ENCODE measurements at places on chromosomes 16 and 17. TPM values are rescaled to one million over a fixed set of nuclear protein-coding genes. Genes with fewer than 3 reads are reported as not detected.

GP1BA gene
- 0.10 TPM for total RNA-seq

- no peak for DNase-seq
These were observed 4.4 kb downstream of the SHBG start for GRCh38 chr17:7634384-7634783.

GRCh38 chr17:58513965-58514769 lies at the start of gene MTMR4:
Gene MTMR4, minus strand, starts transcription at chr17:58514638. Its CDS starts 231 bp downstream, at chr17:58514407.
- peak; percentile 61 for DNase-seq

- DNase-seq = peak; percentile 76
These were observed 47.5 kb downstream of the SLC6A2 start for GRCh38 chr16:55703003-55704001.

HES7 gene
- total RNA-seq = 0.10 TPM

NACA2 gene
- not detected for total RNA-seq

DNA sequence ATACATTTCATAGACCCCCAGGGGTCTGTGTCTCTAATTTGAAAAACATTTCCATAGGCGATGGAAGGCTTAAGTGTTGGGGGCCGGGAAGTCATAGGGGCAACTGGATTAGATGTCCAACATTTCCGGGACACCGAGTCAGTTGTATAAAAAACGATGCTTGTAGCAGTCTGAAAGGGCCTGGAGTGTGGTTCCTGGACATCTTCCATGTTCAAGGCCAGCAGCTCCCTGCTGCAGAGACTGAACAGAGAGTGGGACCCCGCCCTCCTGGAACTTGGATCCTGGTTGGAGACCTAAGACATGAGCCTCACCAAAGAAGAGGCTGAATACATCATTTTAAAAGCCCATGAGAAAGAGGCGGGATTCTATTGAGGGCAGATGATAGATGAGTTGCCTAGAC lies 82.0 kb upstream of the ZNF423 start:
- no peak for DNase-seq

CCDC40 gene
- total RNA-seq = 3.3 TPM

SPNS1 gene
- total RNA-seq = 16.5 TPM

MAPK7 gene
- total RNA-seq = 16.4 TPM

DNA sequence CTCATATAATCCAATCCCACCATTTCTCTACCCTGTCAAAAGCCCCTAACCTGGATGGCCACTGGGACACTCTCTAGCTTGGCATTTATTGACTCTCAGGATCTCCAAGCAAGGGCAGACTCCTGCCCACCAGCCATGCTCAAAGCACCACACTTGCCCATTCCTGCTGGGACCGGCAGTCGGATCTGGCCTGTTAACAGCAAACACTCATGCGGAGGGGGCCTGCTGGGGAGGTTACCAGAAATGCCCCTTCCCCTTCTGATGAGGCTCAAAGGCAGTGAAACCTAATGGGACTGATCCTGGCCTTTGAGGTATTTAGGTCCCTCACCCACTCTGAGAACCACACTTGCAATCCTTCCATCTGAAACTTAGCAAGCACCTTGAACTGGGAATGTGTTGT lies 6.5 kb upstream of the CCL1 start:
- no peak for DNase-seq

OTOA gene
- 0.10 TPM for total RNA-seq

ASPA gene
- total RNA-seq = 5.5 TPM

- no peak for DNase-seq
These were observed 29.7 kb downstream of the NME3 start for GRCh38 chr16:1741553-1742165.

TM4SF5 gene
- not detected for total RNA-seq

DNA sequence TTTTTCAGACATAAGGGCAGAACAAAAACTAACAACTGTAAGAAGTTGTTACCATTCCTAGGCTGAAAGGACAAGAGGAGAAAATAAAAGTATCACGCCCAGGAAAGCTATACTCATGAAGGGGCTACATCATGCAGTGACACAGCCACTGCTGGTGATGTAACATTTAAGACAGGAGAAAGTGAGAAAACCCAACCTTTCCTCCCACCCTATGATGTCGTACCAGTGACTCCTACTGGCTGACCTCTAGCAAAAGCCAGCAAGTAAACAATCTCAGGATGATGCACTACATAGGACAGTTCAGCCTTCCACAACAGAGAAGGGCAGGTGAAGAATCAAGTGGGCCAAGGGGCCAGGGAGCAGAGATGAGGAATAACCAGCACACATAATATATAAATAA lies 14.0 kb upstream of the OR1E2 start:
- DNase-seq = no peak

DNA sequence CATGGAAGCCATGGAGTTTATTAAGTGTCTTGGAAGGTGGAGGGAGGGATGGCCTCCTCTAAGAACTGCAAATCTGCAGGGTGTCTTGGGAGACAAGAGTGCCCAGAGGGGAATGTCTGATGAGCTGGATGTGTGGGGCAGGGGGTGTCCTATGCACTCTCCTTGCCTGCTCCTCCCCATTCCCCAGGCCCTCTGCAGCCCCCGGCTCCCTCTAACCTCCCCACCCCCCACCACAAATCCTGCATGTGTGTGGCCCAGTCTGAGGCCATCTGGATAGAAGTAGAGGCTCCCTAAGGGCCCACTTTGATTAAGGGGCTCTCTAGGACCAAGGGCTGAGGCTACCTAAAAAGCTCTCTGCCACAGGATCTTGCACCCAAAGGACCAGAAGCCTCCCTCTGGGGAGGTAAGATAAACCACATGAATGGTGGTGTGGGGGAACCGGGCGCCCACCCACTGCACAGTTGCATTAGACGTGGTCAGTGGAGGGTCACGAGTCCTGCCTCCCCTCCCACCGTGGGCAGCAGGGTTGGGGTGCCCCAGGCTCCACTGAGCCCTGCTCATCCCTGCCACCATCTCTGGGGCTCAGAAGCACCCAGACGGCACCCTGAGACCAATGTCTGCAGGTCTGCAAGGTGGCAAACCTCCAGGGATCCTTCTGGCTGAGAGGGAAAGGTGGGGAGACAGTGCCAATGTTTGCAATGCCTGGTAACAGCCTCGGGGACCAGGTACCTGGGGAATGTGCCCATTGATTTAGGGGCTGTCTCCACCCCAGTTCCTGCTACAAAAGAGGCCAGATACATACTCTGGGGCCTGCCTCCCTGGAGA lies 618 bp downstream of the AANAT start:
- DNase-seq = no peak

- DNase-seq = no peak
These were observed 436.8 kb downstream of the CA10 start for GRCh38 chr17:51721730-51722129.

FAM20A gene
- 4.7 TPM for total RNA-seq

DNA sequence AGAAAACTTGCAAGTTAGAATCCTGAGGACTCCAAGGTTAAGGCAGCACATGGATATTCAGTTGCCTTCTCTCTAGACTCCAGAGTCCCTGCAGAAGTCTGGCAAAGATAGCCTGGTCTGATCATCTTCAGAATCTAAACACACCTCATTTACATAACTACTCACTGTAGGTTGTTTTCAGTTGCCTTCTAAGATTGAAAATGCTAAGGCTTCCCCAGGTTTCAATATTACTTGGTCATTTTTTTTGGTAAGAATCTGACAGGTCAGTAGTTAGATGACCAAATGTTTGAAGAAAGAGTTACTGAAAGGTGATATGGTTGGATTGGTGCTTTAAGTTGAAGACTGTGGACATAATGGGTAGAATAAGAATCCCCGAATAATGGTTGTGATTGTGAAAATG lies 205.4 kb upstream of the KCNJ16 start:
- no peak for DNase-seq

RABEP2 gene
- 23.3 TPM for total RNA-seq

ZG16 gene
- not detected for total RNA-seq

DNA sequence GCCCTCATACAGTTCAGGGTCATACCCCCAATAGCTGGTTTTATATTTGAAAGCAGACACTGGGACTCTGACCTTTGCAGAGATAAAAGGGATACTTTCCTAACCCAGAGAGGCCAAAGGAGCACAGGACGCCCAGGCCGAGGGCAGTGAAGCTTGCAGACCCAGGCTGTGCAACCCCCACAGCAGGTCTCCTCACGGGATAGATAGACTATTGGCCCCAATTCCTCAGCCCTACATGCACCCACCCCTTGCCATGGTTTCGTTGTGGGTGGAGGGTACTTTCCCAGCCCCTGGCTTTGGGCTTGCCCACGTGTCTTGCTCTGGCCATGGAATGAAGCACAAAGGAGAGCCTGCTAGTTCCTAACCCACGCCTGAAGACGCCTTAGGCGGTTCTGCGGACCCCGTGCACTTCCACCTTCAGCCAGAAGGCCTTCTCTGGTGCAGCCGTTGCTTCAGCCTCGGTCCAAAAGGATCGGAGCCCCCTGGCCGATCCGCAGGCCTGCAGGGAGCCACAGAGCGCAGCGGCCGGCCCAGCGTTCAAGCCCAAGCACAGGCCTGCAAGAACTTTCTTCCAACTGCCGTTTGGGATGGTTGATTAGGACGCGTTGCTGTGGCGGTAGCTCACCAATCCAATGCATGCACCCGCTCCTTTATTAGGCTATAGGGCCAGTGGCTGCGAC lies 9.8 kb upstream of the BRCA1 start:
- DNase-seq = no peak

GRCh38 chr17:13154930-13155329 lies 137.1 kb upstream of the ELAC2 start:
- no peak for DNase-seq

DNA sequence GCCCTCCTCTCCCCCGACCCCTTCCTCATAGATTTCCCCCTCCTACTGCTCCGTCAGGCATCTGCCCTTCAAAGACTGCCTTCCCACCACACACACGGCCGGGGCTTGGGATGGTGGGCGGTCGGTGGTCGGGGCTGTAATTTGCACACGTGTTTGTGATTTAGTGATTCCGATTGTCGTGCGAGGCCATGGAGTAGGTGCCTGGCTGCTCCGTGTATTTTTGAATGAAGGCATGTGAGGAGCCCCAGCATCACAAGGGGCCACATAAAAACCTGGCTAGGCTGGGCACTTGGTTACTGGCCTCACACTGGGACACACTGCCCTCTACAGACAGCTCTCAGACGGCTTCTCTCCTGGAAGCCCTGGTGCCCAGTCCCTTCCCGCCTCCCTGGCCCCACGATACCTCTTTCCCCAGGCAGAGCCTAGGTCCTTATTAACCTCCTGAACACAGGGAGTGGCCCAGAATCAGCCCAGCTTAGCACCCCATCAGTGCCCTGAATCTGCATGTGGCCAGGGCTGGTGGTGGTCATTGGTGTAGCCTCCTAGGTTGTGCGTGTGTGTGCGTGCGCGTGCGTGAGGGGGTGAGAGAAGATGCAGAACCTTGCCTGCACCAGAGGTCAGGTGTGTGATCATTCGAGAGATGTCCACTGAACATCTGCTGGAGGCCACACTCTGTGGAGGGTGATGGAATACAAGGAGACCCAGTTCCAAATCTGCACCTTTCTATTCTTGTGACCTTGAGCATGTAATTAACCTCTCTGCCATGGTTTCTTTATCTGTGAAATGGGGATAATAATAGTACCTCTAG lies 1.3 kb upstream of the SOCS1 start:
- peak; percentile 57 for DNase-seq

GRCh38 chr17:63762161-63763078 lies 11.0 kb downstream of the CCDC47 start:
- DNase-seq = no peak

DNA sequence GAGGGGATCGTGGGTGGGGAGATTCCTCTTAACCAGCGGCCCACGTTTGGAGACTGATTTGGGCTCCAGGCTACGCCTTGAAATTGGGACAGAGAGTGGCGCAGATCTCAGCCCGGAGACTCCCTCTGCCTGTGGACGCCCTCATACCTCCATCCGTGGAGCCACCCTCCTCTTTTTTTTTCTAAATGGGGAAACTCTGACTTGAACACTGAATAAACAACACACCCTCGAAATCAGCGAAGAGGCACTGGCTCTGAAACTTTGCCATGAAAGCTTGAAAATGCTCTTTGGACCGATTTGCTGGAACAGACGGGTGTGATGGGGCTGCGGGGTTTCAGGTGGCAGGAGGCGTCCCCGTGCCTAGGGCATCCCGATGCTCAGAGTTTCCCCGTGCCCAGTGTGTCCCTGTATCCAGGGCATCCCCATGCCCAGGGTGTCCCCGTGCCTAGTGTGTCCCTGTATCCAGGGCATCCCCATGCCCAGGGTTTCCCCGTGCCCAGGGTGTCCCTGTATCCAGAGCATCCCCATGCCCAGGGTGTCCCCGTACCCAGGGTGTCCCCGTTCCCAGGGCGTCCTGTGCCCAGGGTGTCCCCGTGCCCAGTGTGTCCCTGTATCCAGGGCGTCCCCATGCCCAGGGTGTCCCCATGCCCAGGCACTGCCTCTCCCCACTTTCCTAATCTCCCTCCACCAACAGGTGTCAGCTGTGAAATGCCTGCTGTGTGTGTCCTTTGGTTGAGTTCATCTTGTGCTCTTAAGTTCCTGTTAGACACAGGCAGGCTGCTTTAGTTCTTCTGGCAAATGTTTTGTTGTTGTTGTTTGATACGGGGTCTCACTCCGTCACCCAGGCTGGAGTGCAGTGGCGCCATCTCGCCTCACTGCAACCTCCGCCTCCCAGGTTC lies 187.0 kb downstream of the SEC14L1 start:
- DNase-seq = no peak

GRCh38 chr16:61409604-61410003 lies 626.6 kb downstream of the CDH8 start:
- no peak for DNase-seq

GRCh38 chr17:4836221-4836620 lies 3.1 kb downstream of the MINK1 start:
- no peak for DNase-seq

- DNase-seq = peak; percentile 71
These were observed 174.0 kb upstream of the CIBAR2 start for GRCh38 chr16:85286066-85286831.

EVI2B gene
- 4.0 TPM for total RNA-seq

GRCh38 chr17:61221597-61222471 lies 177.8 kb upstream of the TBX2 start:
- no peak for DNase-seq

GRCh38 chr17:70332356-70333210 lies 163.3 kb downstream of the KCNJ2 start:
- peak; percentile 34 for DNase-seq

GRCh38 chr16:68640972-68641371 lies 4.1 kb upstream of the CDH3 start:
- DNase-seq = no peak

DNA sequence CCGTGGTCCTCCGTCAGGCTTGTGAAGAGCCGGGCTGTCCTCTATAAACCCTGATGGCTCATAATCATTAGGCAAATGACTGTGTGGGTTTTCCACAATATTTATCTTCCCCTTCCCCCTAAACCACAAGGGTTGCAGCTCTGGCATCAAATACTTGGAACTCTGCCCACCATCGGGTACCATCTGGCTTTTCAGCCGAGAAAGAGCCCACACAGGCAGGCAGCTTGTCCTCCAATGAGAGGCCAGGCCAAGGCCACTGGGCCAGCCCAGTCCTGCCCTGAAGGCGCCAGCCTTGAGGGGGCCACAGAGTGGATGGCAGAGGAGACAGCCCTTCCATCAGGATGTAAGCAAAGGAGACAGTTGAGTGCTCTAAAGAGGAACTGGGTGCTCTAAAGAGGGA lies 31.8 kb upstream of the NAT9 start:
- DNase-seq = no peak

- DNase-seq = peak; percentile 37
These were observed 716 bp downstream of the TK1 start for GRCh38 chr17:78185981-78186691.

NHLRC4 gene
- total RNA-seq = 0.59 TPM

LLGL1 gene
- 17.7 TPM for total RNA-seq

Measured in skin of body (tissue), 3 donors.